ENCODE measurements at places on chromosomes 7 and 10.

- peak; percentile 82 for DNase-seq
These were observed 104.4 kb upstream of the LRRC4 start for GRCh38 chr7:128135515-128136214.

- no peak for DNase-seq
These were observed 68.9 kb upstream of the DNAAF5 start for GRCh38 chr7:657565-658119.

DNA sequence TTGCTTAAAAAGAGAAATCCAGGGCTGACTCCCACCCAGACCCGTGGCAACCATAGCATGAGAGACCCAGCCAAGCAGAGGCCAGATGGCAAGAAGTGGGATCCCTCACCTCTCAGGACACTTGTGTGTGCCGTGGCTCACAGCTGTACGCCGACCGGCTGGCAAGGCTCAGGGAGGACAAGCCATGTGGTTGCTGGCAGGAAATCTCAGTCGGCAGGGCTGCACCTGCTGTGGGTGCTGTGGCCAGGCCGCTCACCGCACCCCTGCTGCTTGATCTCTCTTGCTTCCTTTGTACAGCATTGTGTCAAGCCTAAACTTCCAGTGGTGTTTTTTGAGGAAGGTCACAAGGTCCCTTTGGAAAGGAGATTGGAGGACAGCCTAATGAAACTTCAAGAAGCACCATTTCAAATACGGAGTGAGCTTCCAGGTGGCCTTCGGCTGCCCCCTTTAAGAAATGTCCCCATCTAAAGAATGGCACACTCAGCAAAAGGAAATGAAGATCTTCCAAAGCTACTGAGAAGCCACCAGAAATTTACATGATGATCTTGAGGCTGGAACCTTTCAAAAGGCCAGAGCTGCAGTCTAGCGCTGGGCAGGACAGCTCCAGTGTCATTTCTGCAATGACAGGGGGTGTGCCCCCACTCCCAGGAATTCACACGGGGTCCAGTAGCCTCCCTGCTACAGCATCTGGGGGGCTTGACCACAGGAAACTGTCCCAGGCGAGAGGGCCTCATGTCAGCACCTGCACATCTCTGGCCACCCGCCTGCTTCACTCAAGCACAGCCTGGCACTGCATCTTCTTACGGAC lies 409.0 kb upstream of the MGMT start:
- DNase-seq = no peak

- no peak for DNase-seq
These were observed 187.0 kb downstream of the PPP1R17 start for GRCh38 chr7:31873816-31874597.

- no peak for DNase-seq
These were observed 3.3 kb downstream of the CYP2E1 start for GRCh38 chr10:133530506-133530905.

DNA sequence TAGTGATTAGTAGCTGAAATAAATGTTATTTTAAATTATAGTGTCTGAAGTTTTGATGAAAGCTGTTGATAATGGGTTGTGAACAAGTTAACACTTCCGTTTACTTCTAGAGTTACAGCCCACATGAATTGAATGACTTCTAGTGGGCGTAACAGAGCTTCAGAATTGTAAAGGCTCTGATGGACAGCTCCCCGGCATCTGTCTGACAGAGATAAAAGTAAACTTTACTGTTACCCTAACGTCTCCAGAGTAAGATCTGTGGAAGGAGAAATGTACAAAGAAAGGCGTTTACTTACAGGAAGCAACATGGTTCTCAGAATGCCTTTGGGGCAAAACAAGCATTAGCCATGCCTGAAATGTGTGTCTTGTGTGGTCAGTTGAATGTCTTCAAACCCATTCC lies 124.4 kb downstream of the ADARB2 start:
- no peak for DNase-seq

DNA sequence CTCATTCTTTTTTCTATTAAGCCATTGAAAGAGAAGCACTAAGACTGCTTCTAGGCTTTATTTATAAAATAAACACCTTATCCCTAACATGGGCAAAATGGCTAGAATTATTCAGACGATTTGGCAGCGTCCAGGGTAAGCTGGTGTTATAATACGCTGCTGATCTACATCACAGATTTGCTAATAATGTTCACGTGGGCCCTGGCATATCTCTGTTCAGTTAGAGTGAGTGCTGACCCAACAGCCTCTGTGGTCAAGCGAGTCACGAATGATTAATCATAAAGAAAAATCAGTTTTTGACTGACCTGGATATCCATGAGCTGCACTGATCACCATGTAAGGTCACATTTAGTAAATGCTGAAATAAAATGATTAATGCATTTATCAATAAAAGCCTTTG lies 28.4 kb upstream of the CBLL1 start:
- DNase-seq = no peak

DNA sequence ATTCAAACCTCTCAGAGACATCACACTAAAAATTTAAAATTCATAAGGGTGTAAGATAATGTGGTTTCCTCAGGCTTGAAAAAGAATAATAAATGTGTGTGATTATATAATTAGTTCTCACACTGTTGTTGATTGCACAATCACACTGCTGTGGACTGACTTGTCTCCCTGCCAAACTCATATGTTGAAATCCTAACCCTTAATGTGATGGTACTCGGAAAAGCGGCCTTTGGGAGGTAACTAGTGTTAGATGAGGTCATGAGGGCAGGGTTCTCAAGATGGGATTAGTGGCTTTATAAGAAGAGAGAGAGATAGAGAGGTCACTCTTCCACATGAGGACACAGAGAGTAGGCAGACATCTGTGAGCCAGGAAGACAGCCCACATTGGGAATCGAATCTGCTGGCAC lies 128.5 kb upstream of the COL1A2 start:
- DNase-seq = no peak

DNA sequence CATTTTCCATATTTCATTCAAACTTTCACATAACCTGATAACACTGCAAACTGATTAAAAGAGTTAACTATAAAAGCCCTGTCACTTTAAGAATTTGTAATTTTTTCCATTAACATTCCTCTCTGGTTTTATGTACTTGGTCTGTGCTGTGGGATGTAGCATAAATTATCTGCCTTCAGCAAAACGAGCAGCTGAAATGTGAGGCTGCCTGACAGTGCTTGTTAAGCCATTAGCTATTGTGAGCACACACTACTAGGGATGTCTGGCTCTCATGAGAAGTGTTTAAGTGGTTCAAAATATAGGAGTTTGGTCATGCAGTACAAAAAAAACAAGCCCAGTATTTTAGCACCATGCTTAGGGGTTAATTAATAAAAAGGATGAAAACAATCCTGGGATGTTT lies 63.0 kb downstream of the HOXA1 start:
- DNase-seq = no peak

- DNase-seq = no peak
These were observed 23.5 kb upstream of the TECTB start for GRCh38 chr10:112259688-112260087.

GRCh38 chr7:128902761-128903585 lies 7.5 kb downstream of the KCP start:
- DNase-seq = no peak

DNA sequence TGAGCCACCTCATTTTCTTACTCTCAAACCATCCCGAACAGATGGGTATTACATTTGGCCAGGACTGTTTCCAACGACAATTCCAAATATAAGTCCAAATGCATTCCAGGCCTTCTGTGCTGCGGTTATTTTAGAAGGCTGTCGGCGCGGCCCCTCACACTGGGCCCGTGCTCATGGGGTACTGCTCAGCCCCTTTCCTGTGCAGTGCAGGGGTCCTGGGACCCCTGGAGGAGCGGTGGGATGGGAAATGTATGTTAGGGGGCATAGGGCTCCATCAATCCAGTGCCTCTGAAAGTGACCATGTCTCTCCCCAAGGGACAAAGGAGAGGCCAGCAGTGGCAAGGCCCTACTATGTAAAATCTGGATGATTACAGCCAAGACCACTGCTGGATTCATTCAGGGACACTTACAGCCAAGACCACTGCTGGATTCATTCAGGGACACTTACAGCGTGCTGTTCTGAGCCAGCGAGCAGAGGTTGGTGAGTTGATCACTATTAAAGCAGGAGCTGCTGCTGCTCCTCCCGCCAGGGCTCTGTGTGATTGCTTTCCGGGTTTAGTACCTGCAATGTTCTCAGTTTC lies 66.3 kb downstream of the CHST15 start:
- no peak for DNase-seq

GRCh38 chr7:140197218-140197890 lies 20.6 kb upstream of the KDM7A start:
- no peak for DNase-seq

DNA sequence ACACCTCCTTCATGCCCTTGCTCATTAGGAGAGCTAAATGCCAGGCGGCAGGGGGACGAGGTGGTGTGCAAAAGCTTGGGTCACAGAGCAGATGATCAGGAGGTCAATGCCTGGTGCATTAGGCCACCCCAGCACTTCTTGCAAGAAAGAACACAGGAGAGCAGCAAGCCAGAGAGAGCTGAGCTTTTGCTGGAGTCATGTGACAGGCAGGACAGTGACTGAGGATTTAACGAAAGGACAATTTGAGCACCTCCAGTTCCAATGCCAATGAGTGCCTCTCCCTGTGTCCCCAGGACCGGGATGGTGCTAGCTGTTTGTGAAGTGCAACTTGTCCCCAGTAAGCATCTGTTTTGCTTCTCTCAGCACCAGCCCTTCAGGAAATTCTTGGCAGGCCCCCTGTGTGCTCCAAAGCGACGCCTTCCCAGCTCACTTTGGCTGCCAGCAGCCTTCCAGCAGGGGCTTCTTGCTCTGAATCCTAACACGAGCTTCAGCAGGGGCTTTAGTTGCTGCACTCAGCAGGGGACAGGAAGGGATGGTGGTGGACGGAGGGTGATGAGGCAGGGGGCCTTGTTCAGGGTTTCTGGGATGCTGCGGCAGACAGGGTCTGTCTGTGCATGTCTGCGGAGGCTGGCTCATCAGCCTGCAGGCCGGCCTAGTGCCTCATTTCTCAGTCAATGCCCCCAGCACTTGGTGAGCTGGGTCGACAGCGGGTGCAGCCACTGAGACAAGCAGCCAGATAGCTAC lies 368.1 kb downstream of the RPS24 start:
- no peak for DNase-seq

GRCh38 chr7:149297034-149297755 lies 35.2 kb downstream of the ZNF783 start:
- DNase-seq = no peak

DNA sequence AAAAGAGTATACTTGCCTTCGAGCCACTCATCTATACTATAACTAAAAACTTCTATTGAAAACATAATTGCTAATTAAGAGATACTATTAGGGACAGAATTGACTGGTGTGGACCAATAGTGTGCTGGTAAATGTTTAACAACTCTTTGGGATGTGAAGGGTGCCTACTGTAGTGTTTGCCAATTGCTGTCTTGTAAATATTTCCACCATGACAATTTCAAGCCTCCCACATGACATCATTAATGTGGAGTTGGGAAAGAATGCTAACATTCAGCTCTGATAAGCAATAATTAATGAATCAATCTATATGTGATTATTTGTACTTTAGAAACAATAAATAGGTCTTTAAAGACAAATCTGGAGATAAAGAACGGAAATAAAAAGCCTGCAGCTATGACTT lies 136.8 kb downstream of the DGKB start:
- no peak for DNase-seq

DNA sequence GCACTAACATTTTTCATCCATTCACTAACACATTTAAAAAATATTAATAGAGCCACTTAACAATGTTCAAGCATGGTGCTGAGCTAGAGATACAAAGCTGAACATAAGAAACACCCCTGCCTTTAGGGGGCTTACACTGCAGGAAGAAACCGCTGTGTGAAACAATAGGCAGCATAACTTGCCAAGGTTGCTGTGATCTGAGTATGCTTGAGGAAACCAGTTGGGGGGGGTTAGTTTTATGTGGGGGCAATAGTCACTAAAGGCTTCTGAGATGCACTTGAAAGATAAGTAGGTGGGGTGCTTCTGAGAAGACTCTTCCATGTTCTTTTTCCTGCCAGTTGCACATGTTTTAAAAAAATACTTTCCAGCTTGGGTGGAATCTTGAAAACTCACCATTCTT lies 2.8 kb downstream of the RBM17 start:
- no peak for DNase-seq

DNA sequence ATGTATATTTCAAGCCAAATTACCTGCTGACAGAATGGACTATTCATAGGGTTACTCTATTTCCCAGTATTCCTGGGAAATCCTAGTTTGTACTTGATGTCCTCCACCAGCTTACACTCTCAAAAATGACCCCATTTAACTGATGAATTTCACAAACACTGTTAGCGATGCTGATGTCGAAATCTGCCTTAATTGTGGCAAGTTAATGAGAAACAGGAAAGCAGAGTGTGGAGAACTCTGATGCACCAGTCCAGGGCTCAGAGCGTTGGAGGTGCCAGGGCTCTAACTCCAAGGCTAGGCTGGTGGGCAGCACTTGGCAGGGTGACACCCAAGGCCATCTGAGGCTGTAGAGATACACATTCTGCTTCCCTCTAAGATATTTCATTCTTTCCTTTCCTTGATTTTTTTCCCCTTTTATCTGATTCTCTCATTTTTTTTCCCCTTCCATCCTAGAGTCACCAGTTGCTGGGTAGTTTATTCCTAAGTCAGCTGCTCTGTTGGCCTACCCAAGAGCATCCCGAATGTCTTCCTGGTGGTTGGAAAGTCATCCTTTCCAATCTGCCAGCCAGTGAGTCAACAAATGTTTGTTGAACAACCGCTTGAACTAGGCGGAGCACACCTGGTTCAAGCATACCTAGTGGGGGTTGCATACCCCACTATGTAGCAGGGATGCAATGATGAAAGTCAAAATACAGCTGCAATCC lies 525.0 kb upstream of the NRP1 start:
- DNase-seq = no peak

DNA sequence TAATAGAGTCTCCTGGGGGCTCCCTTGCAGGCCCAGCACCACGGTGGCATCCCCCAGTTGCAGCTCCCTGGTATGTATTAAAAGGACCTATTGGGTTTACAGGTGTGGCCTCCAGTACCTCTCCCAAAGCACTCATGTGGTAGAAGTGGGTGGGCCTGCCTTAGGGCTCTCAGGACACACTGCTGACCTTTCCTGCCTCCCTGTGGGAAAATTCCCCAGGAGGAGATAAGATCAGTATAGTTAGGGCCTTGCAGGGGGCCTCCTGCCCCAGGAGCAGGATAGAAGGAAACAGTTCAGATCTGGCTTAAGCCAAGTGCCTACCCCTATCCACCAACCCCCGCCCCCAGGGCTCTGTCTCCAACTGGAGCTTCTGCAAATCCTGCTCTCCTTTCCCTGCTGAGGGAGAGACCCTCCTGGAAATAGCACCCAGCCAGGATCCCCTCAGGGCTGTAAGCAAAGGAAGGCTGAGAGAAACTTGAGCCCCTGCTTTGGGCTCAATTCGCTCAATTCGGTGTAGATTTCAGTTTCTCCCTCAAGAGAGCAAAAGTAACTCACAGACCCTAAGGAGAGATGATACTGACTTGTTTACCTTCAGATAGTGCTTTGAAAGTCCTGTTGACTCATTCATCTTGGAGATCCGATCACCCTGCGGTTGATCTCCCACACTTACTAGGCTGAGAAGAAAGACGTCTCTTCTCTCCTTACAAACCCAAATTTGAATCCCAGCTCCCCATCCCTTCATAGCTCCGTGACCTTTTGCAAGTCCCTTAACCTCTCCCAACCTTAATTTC lies 130.6 kb downstream of the WDR11 start:
- DNase-seq = no peak

Data from GM12891 (cell line).